ENCODE measurements at places on chromosomes 1 and 21. TPM values are rescaled to one million over a fixed set of nuclear protein-coding genes. Genes with fewer than 3 reads are reported as not detected.

Gene PTAFR
- 1.9 TPM for total RNA-seq

Gene SERINC2
- total RNA-seq, result 26.0 TPM

GRCh38 chr1:90501281-90501680, 215.8 kb downstream of the BARHL2 start:
- no peaks in the 10 kb centered on the region for H3K36me3 ChIP-seq
- H3K27me3 ChIP-seq, result peaks cover 7% of the 10 kb centered on the region
- no peak overlapping the region for H3K27ac ChIP-seq
- H3K4me3 ChIP-seq, result no peak overlapping the region
- H3K4me1 ChIP-seq, result peaks cover 33% of the 10 kb centered on the region

- peak overlapping the region; percentile 93 for H3K27ac ChIP-seq
- peak overlapping the region; percentile 74 for H3K4me3 ChIP-seq
- H3K27me3 ChIP-seq, result peaks cover 3% of the 10 kb centered on the region
- no peak for DNase-seq
These were observed 1.3 kb downstream of the CERS2 start for GRCh38 chr1:150973258-150973835.

GRCh38 chr1:66269222-66269621, 264.7 kb upstream of the SGIP1 start:
- no peak for DNase-seq
- H3K27me3 ChIP-seq, result no peaks in the 10 kb centered on the region
- no peak overlapping the region for H3K27ac ChIP-seq
- H3K4me3 ChIP-seq, result no peak overlapping the region
- no peaks in the 10 kb centered on the region for H3K36me3 ChIP-seq

DNA sequence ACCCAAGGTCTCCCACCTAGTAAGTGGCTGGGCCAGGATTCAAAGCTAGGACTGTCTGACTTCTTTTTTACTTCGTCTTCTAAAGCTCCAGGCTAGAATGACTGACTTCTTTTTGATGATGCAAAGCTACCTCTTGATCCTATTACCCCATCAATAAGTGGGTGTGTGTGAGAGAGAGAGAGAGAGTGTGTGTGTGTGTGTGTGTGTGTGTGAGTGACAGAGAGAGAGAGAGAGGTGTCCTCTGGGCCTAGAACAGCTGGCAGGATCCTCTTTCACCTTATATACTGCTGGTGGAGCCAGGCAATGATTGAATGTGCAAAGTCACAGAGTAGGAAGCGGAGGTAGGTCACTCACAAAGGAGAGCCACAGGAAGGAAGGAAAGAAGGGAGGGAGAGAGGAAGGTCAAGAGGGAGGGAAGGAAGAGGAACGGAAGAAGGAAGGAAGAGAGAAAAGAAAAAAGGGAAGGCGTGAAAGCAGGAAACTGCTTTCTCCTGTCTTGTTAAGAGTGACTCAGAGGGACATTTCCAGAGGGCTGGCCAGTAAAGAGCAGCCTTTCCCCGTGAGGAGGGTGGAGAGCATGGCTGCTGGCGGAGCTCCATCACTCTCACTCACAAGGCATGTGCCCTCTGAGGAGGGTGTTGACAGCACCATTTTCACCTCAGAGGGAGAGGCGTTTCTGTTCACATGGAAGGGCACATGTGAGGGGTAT, 68.9 kb downstream of the CDC7 start:
- H3K27me3 ChIP-seq, result no peaks in the 10 kb centered on the region
- peaks cover 12% of the 10 kb centered on the region for H3K4me1 ChIP-seq

DNA sequence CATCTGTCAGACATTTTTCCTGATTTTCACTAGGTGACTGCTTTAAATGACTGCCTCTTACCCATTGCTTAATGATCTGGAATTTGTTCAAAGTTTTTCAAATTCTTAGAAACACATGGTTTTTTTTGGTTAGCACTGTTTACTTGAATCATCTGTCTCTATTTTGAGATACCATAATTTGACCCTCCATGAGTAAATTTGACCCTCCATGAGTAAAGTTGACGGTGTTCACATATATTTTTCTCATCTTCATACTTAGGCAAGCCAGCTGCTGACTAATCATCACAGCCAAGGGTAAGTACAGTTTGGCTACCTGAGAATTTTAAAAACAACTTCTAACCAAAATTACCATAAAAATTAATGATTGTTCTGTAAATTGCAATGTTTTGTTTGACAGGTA, 586.5 kb downstream of the PTBP2 start:
- H3K4me1 ChIP-seq, result peaks cover 4% of the 10 kb centered on the region
- no peak overlapping the region for H3K4me3 ChIP-seq
- DNase-seq, result no peak
- H3K27ac ChIP-seq, result no peak overlapping the region
- no peaks in the 10 kb centered on the region for H3K27me3 ChIP-seq

- H3K4me3 ChIP-seq, result no peak overlapping the region
- no peaks in the 10 kb centered on the region for H3K27me3 ChIP-seq
- H3K4me1 ChIP-seq, result no peaks in the 10 kb centered on the region
- peaks cover 32% of the 10 kb centered on the region for H3K36me3 ChIP-seq
- H3K27ac ChIP-seq, result peak overlapping the region; percentile 3
- no peak for DNase-seq
These were observed 15.2 kb downstream of the KIF1B start for GRCh38 chr1:10225573-10225972.

Gene OR2L8
- not detected for total RNA-seq

DNA sequence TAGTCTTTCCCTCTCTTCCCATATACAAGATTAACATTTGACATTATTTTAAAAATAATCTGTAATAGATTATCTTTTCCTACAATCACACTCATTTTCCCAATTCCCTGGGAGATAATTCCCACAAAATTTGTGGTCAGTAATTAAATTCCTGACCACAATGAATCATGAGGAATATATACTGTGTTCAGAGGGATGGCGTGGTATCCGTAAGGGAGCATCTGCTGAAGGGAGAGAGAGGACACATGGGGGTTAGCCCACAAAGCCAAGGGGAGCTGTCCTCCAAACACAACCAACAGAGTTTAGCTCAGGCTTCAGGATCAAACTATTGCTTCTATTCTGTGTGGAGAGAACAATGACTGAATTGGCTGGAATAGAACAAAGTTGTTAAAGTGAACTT, 57.1 kb upstream of the PPP2R5A start:
- no peak overlapping the region for H3K4me3 ChIP-seq
- no peak overlapping the region for H3K27ac ChIP-seq
- no peaks in the 10 kb centered on the region for H3K27me3 ChIP-seq
- no peaks in the 10 kb centered on the region for H3K36me3 ChIP-seq

Gene TSPAN1
- total RNA-seq, result 0.50 TPM

- DNase-seq, result no peak
- no peak overlapping the region for H3K27ac ChIP-seq
- H3K4me3 ChIP-seq, result no peak overlapping the region
- H3K27me3 ChIP-seq, result no peaks in the 10 kb centered on the region
These were observed 44.5 kb downstream of the CD55 start for GRCh38 chr1:207366022-207366421.

DNA sequence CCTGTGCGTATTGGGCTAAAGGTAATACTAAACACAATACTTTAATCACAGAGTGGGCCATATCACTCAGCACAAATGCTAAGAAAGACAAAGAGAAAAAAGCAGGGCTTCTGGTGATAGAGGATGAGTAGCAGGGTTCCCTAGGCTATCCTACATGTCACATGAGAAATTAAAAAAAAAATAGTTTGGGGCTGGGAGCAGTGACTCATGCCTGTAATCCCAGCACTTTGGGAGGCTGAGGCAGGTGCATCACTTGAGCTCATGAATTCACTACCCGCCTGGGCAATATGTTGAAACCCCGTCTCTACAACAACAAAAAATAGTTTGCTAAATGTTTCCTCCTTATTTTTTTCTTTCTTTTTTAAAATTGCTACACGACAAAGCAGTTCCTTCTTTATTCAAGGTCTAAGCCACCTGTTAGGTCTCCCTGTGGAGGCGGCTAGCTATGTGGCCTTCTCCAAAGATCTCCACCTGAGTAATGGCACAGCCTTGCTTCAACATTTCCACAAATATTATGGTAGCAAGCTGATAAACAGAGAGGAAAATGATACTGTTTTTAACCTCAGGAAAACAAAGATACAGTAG, 1.5 kb downstream of the ENSA start:
- H3K36me3 ChIP-seq, result peaks cover 52% of the 10 kb centered on the region
- H3K27ac ChIP-seq, result peak overlapping the region; percentile 68
- no peak overlapping the region for H3K4me3 ChIP-seq
- H3K4me1 ChIP-seq, result peaks cover 56% of the 10 kb centered on the region

DNA sequence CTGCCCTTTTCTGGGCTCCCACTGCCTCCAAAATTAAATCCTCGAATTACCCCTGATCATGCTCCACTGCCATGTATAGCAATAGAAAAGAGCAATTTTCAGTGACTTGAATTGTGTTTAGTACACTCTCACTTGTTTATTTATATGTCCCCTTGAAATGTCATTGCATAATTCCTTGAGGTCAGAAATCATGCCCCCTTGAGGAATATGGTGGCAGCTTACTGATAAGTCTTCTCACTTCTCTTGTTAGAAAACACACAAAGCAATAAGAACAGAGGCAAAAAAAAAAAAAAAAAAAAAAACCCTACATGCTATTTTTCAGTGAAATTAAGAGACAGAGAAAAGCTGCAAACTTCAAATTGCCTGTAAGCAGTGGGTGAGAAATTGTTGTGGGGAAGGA, 37.5 kb downstream of the GPR88 start:
- H3K36me3 ChIP-seq, result no peaks in the 10 kb centered on the region
- peaks cover 4% of the 10 kb centered on the region for H3K4me1 ChIP-seq
- no peaks in the 10 kb centered on the region for H3K27me3 ChIP-seq

GRCh38 chr1:42886800-42887199, 40.4 kb downstream of the ZNF691 start:
- H3K4me1 ChIP-seq, result no peaks in the 10 kb centered on the region
- DNase-seq, result no peak
- H3K4me3 ChIP-seq, result no peak overlapping the region
- H3K27me3 ChIP-seq, result peaks cover 7% of the 10 kb centered on the region
- no peaks in the 10 kb centered on the region for H3K36me3 ChIP-seq

DNA sequence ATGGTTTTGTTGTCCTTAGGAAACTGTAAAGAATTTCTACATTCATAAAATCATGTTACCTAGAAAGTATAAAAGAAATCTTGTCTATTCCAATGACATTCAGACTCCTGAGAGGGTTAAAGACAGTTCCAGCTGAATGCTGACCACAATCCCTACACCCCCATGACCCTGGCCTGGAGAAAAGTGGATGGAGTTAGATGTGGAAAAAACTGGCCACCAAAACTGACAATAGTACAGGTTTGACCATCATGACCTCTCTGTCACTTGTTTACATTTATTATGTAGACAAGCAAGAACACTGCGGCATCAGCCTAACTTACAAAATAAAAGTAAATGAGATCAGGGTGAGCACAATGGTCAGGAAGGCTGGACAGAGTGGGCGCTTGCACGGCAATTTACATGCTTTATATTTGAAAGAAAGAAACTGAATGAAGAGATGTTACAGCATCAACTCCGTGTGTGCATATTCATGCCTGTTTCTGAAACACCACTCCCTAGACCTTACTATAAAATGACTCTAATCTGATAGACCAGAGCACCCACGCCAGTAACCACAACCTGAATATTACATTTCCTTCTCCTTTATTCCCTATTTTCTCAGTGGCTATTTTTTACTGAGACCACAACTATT, 116.0 kb downstream of the ESRRG start:
- H3K36me3 ChIP-seq, result no peaks in the 10 kb centered on the region
- no peak overlapping the region for H3K27ac ChIP-seq
- no peak for DNase-seq
- no peak overlapping the region for H3K4me3 ChIP-seq
- H3K27me3 ChIP-seq, result no peaks in the 10 kb centered on the region
- H3K4me1 ChIP-seq, result peaks cover 4% of the 10 kb centered on the region

GRCh38 chr1:181100015-181100905, 11.8 kb downstream of the IER5 start:
- H3K4me3 ChIP-seq, result peak overlapping the region; percentile 70
- H3K4me1 ChIP-seq, result peaks cover 90% of the 10 kb centered on the region
- peaks cover 66% of the 10 kb centered on the region for H3K27me3 ChIP-seq
- DNase-seq, result no peak
- H3K36me3 ChIP-seq, result no peaks in the 10 kb centered on the region
- H3K27ac ChIP-seq, result peak overlapping the region; percentile 98

DNA sequence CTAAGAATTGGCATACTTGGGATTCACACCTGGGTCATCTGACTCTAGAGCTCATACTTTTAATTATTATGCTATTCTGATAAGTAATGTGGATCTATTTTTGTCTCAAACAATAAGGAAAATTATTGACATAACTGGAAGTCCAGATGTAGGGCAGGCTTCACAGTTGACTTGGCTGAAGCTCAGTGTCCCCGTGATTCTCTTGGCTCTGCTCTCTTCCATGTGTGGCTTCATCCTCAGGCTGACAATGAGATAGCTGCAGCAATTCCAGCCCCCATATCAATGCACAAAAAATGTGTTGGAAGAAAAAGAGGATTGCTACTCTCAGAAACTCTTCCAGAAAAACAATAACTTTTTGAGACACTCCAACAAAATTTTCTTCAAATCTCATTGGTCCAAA, 23.8 kb downstream of the HSD11B1 start:
- no peak for DNase-seq
- no peaks in the 10 kb centered on the region for H3K4me1 ChIP-seq
- no peak overlapping the region for H3K27ac ChIP-seq

Gene STK40
- total RNA-seq, result 20.4 TPM

GRCh38 chr1:114715952-114716303, 643 bp downstream of the NRAS start:
- no peak for DNase-seq
- peaks cover 43% of the 10 kb centered on the region for H3K36me3 ChIP-seq
- H3K27ac ChIP-seq, result peak overlapping the region; percentile 99
- peak overlapping the region; percentile 96 for H3K4me3 ChIP-seq
- no peaks in the 10 kb centered on the region for H3K27me3 ChIP-seq

DNA sequence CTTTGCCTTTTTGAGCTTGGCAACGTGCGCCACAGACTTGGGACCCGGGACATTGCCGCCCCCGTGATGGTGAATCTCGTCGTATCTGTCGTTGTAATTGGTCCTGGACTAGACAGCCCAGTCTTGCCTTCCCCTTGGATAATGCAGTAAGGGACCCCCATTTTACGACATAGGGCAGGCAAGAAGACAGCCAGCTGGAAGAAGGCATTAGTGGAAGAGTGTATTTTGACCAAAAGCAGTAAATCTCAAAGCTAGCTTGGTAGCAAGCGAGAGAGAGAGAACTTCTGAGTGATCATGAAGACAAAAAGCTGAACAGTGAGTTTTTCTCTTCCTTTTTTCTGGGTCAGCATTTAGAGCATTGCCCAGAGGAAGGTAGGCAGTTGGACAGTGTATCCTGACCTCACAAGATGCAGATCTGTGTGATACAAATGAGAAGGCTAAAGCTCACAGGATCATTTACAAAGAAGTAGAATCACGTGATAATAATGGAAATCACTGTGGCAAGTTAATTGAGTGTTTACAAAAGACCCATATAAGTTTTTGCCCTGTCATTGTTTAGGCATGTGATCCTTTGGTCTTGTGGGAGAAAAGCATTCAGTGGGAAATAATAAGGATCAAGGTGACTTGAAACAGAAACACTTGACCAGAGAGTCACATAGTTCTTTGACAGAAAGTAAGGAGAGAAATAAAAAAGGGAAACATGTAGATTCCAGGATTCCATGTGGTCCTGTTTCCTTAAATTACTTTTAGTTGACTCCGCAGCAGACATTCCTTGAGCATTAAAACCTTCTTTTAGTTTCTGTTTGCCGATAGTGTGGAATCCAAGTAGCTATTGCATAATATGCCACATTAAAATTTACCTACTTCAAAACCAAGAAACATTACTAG, 66.3 kb downstream of the CNST start:
- H3K27me3 ChIP-seq, result no peaks in the 10 kb centered on the region
- DNase-seq, result no peak
- peaks cover 3% of the 10 kb centered on the region for H3K36me3 ChIP-seq
- no peaks in the 10 kb centered on the region for H3K4me1 ChIP-seq

Gene GNG4
- 40.8 TPM for total RNA-seq
